Left ventricle myocardium inferior (tissue), 1 donor: ENCODE measurements at places on chromosomes 3 and 15. TPM values are rescaled to one million over a fixed set of nuclear protein-coding genes. Genes with fewer than 3 reads are reported as not detected.

GRCh38 chr3:138284079-138284478 lies 45.6 kb downstream of the NME9 start:
- no peak for DNase-seq

DNA sequence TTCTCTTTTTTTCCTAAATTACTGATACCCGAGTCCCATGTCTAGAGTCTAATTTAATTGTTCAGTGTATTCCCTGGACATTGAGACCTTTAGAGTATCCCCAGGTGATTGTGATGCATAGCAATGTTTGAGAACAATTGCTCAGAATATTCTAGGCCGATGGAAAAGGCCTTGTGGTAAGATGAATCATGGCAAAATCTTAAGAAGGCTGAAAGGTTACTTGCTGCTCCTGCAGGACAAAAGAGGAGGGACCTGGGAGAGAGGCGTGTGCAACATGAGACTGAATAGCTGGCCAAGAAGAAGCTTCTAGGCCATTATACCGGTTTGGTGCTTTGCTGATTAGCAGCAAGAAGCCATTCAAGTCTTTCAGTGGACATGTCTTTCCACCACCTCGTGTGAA lies 256.6 kb downstream of the ROBO2 start:
- no peak for DNase-seq

DNA sequence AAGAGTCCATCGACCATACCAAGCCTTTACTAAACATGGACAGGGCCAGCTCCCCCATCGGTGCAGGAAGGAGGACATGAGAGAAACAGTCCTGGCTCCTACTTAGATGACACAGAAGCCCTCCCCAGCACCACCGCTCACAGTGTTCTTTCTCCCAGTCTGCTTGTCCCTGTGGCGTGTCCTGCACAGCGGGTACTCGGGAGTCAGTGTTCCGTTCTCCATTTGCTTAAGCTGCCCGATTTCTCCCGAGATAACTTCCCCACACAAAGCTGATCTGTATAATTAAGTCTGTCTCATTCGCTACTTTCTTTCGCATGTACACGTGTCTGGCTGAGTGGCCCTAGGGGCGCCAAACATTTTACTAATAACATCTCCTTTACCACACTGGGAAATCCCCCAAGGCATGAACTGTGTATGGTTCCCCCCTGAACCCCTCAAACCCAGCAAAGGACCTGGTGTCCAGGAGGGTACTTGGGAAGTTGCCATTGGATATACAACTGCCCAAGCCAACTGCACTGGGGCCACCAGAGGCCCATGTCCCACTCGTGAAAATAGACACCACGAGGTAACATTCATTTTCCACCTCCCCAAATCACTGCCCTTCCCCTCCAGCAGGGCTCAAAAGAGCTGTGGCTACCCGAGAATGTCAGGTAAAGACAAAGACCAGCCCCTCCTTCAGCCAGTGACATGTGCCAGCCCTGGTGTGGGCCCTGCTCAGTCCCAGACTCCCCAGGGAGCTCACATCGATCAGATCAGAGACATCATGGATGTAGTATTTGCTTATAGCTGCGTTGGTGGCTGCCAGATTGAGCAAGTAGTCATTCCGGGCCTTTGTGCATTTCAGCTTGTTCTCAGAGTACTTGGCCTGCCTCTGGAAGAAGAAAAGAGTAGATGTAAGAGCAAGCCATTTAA lies 96.5 kb upstream of the RAD18 start:
- no peak for DNase-seq

DNA sequence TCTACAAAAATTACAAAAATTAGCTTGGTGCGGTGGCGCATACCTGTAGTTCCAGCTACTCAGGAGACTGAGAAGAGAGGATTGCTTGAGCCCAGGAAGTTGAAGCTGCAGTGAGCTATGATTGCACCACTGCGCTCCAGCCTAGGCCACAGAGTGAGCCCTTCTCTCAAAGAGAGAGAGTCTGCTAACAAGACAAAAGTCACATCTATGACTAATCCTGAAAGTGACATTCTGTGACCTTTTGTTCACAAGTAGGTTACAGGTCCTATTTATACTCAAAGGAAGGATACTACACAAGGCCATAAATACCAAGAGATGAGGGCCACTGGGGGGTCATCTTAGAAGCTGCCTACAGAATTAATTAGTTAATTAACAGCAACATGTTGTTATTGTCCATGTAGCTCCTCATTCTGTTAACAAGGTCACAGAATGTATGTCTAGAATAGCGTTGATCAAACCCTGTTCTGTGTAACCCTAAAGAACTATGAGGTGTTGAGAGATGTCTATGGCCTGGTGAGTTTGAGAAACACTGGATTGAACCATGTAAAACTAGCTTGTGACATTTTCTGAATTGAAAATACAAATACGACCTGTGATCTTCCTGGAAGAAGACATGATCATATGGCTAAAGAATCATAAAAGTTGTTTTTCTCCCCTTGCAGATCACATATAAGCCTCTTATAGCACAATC lies 97.0 kb downstream of the SAMMSON start:
- DNase-seq: no peak

DNA sequence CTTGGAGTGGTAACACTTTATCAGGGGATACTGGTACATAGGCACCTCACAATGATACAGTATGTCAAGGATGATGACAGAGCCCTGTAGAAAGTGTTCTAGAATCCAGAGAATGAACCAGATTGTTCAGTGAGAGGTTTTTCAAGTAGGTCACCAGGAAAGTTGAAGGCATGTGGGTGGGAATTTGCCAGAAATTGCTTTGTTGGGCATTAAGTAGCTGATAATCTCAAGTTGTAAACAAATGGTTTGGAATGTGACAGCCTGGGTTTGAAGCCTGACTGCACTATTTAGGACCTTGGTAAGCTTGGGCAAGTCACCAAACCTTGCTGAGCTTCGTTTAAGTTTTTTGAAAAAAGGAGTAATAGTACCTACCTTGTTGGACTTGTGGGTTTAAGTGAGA lies 12.5 kb downstream of the SLC35G2 start:
- no peak for DNase-seq

Gene DMXL2
- 7.4 TPM for total RNA-seq
